ENCODE measurements at places on chromosomes 2 and 18.
A peak's percentile ranks its signal among the peaks of the same experiment; 100 is the strongest.

DNA sequence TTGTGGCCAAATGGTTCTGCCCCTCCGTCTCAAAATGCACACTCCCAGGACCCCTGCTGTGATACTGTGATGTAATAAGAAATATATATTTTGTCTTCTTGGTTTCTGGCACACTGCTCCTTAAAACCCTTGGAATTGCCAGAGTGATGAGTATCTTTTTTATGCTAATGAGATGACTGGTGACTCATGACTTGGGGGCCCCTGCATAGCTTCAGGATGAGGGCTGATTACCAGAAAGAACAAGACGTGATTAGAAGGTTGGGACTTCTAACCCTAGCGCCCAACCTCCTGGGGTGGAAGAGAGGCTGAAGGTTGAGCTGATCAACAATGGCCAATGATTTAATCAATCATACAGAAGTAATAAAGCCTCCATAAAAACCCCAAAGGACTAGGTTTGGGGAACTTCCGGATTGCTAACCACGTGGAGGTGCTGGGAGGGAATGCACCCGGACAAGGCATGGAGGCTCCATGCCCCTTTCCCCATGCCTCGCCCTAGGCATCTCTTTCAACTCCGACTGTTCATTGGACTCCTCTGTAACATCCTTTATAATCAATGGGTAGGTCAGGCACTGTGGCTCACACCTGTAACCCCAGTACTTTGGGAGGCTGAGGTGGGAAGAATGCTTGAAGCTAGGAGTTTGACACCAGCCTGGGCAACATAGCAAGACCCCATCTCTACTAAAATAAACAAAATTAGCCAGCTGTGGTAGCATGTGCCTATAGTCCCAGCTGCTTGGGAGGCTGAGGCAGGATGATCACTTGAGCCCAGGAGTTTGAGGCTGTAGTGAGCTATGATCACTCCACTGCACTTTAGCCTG is 89.1 kb downstream of the HS1BP3 start:
- no peak for DNase-seq

GRCh38 chr2:158038901-158039300 is 62.8 kb upstream of the UPP2 start:
- no peak for DNase-seq

DNA sequence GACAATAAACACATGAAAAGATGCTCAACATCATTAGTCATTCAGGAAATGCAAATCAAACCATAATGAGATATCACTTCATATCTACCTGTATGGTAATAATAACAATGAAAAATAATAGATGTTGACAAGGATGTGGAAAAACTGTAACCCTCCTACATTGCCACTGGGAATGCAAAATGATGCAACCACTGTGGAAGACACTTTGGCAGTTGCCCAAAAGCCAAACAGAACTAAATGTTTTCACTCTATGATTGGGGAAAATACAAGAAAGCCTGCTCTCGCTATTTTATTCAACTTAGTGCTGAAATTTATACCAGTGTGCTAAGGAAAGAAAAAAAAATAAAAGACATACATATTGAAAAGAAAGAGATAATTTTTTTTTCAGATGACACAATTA is 934.5 kb downstream of the CNTNAP5 start:
- DNase-seq = no peak

- DNase-seq = peak; percentile 41
These were observed 91.8 kb downstream of the ACVR1 start for GRCh38 chr2:157784169-157784822.

- DNase-seq = no peak
These were observed 93.0 kb upstream of the PELI1 start for GRCh38 chr2:64237266-64237665.

- no peak for DNase-seq
These were observed 431.8 kb upstream of the RAB12 start for GRCh38 chr18:8177330-8178016.

DNA sequence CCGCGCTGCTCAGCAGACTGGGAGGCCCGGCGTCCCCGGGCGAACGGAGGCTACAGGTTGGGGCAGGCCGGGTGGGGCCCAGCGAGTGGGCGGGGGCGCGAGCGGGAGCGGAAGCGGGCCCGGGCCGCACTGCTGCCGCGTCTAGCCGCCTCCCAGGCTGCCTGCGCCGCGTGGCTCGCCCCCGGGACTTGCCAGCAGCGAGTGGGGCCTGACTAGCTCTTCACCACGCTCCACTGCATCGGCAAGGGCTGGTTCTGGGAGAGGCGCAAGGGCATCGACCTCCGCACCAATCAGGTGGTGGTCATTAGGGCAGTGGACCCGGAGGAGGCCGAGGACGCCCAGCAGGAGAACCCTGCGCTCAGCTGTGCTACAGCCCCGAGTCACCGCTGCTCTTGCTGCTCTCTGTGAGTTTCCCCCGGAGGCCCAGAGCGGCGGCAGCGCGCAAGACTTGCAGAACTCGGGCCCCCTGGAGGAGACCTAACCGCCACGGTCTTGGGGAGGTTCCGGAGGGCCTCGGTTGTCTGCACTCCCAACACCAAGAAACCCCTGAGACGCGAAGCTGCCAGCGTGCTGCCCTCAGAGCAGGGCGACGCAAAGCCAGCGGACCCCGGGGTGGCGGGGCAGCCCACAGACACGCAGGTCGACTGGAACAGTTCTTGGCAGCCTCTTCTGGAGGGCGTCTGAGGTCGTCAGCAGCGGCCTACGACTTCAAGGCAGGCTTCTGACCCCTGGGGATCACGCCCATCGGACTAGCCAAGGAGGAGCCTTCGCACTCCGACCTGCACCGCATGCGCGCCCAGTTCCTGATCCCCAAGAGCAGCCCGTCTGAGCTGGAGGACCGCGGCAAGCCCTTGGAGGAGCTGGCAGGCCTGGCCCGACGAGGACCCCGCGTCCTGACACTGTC is 27.2 kb upstream of the PTPN2 start:
- DNase-seq = no peak

DNA sequence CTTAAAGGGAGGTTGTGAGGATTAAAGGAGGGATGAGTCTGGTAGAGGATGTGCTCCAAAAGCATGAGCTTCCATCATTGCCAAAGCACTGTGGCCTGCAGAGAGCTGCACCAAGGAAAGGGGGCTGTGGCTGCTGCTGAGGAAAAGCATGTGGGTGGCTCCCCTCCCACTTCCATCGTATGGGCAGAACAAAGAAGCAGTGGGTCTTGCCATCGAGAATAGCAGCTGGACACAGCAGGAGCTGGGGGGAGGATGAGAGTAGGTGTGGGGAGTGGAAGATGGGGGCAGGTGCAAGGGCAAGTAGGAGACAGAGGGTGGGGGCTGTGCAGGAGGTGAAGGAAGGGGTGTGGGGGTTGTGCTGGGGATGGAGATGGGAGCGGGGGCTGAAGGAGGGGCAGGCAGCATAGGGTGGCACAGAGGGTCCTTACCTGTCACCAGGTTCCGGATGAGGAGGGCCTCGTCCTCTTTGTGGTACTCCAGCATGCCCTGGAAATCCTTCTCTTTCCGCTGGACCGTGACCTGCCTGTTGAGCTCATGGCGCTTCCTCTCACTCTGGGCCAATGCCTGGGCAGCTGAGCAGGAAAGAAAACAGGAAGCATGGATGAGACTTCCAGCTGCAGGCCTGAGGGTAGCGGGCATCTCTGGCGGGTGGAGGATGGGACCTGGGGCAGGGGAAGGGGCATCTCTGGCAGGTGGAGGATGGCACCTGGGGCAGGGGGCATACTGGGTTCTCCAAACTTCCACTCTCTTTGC is 33.6 kb upstream of the ACAA2 start:
- no peak for DNase-seq

- peak; percentile 96 for DNase-seq
These were observed 31.6 kb downstream of the CYBRD1 start for GRCh38 chr2:171553858-171554257.

DNA sequence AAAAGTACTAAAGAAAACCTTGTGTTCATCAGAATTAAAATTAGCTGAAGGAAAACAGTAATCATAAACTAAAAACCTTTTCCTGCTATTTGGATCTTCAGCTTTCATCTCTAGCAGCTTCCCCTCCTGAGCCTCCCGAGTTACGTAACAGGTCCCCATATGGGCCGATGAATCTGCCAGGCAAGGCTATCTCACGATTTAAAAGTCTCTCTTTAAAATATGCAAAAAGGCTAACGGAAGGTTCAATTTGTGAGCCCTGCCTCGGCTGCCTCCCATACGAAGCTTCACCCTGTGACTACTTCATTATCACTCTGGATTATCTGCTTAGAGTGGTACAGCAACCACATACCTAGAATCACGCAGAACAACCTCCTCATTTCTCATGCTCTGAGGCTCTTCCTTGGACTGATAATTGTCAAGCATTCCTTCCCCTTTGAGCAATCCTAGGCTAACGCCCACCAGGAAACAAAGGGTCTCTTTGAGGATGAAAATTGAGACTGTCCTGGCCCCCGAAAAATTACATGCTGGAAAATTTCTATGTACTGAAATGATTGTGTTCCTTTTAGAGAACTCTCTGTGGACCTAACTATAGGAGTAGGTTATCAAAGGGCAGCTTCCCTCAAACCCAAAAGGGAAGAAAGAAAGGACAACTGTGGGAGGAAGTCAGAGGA is 147.4 kb downstream of the ZEB2 start:
- no peak for DNase-seq

DNA sequence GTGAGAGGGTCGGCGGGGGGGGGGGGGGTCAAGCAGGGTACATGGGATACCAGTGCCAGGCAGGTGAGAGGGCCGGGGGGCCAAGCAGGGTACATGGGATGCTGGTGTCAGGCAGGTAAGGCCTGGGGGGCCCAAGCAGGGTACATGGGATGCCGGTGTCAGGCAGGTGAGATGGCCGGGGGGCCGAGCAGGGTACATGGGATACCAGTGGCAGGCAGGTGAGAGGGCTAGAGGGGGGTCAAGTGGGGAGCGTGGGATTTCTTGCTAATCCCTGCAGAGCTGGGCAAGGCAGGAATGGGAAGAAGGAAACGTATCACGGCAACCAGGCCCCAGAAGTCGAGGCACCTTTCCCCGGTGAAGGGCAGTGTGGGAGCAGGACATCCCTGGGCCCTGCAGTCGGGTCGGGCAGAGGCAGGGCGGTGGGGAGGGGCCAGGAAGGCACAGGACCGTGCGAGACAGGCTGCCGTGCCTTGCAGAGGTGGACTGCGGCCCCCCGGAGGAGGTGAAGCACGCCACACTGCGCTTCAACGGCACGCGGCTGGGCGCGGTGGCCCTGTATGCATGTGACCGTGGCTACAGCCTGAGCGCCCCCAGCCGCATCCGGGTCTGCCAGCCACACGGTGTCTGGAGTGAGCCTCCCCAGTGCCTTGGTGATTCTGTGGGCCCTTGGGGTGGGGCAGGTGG is 49.3 kb downstream of the MTERF4 start:
- DNase-seq = no peak

- peak; percentile 23 for DNase-seq
These were observed 505 bp downstream of the FOXI3 start for GRCh38 chr2:88451811-88452564.

- no peak for DNase-seq
These were observed 289.1 kb downstream of the NBAS start for GRCh38 chr2:15271941-15272542.

DNA sequence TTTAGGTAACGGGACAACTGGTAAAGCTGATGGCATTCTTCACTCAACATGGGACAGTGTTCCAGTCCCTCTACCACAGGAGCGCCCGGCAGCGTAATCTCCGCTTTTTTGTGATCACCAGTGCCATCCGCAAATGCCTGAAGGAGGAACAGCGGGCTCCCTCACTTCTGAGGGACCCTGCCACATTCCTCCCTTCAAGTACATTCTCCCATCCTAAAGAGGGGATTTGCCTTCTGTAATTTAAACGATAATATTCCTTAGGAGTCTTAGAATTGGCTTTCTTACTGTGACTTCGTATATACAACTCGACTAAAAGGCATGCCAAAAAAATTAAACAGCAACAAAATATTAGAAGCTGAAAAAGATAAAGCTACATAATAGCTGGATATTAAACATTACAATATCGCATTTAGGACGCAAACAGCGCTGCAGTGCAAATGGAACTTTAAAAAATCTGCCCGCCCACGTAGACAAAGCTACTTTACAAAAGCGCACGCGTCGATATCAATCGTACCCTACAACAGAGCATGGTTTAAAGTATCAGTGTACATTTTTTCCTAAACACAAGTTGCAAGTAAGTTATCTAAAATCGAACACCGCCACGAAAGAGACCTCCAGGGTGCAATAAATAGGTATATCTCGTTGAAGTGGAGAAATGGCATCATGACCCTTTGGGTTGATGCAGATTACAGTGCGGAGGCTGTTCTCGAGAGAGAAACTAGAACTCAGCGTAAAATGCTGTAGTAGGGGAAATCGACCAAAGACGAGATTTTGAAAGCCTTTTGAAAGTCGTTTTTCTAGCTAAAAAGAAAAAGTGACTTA is 2.3 kb upstream of the VSNL1 start:
- DNase-seq = peak; percentile 20

DNA sequence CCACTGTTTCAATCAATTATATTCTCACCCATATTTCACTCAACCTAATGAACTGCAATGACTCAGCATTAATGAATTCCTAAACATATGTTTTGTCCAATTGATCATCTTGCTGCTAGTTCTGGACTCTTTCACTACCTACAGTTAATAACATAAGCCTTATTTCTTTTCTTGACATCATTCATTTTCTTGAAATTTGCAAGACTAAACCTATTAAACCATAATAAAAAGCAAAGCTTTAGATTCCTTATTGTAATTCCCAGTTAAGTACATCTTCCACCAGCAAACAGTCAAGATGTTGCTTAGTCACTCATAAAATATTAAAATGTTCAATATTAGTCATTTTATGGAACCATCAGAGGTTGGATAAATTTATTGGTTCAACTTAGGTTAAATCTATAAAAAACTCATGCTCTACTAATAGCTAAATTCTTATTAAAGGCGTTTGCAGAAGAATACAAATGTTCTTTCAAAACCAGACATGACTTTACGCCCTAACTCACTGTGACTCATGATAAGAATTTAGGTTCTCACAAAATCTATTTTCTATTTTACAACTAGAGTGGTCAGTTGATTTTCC is 599.4 kb downstream of the RNF144A start:
- DNase-seq = no peak

GRCh38 chr2:75557474-75558133 is 3.1 kb downstream of the EVA1A start:
- no peak for DNase-seq

DNA sequence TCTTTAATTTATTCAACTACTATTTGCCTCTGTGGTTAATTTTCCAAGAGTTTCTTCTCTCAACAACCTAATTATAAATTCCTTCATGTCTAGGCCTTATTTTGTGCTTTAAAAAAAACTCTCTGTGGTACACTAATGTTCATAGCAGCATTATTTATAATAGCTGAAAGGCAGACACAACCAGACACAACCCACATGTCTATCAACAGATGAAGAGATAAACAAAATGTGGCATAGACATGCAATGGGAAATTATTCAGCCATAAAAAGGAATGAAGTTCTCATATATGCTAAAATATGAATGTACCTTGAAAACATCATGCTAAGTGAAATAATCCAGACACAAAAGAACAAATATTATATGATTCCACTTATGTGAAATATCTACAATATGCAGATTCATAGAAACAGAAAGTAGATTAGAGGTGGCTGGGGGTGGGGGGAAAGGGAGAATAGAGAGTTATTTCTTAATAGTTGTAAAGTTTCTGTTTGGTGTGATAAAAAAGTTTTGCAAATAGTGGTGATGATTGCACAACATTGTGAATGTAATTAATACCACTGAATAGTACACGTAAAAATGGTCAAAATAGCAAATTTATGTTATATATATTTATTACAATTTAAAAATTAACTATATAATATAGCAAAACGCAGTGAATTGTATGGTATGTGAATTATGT is 28.1 kb upstream of the RASGRP3 start:
- DNase-seq = no peak
